ENCODE measurements at places on chromosomes 6 and 20.

DNA sequence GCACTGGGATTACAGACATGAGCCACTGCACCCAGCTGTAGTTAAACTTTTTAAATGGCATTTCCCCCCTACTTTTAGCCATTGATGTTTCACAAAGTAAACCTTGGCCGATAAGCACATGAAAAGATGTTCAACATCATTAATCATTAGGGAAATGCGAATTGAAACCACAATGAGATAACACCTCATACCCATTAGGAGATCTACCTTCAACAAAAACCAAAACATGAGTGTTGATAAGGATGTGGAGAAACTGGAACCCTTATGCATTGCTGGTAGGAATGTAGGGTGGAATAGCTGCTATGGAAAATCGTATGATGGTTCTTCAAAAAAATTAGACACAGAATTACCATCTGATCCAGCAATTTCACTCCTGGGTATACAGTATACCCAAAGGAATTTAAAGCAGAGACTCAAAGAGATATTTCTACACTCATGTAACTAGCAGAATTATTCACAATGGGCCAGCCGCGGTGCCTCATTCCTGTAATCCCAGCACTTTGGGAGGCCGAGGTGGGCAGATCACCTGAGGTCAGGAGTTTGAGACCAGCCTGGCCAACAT, 286.5 kb upstream of the JARID2 start:
- no peak for DNase-seq

DNA sequence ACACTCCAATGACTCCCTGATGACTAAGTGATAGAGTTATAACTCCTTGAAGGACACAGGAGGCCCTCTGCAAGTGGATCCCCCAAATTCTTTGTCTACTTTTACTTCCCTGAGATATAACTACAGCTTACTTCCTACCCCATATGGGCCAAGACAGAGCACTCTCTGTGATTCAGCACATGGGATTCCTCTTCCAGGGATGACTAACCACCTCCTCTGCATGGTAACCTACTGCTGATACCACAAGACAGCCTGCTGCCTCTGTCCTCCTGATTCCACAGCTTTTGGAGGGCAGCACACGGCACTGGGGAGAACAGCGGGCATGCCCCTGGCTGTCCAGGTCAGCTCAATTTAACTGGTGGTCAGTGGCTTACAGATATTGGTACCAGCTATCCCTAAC, 675.7 kb upstream of the AGPAT4 start:
- no peak for DNase-seq

- no peak for DNase-seq
These were observed 55.5 kb downstream of the JARID2 start for GRCh38 chr6:15301179-15302006.

- no peak for DNase-seq
These were observed 147.9 kb downstream of the CDC5L start for GRCh38 chr6:44535446-44535845.

DNA sequence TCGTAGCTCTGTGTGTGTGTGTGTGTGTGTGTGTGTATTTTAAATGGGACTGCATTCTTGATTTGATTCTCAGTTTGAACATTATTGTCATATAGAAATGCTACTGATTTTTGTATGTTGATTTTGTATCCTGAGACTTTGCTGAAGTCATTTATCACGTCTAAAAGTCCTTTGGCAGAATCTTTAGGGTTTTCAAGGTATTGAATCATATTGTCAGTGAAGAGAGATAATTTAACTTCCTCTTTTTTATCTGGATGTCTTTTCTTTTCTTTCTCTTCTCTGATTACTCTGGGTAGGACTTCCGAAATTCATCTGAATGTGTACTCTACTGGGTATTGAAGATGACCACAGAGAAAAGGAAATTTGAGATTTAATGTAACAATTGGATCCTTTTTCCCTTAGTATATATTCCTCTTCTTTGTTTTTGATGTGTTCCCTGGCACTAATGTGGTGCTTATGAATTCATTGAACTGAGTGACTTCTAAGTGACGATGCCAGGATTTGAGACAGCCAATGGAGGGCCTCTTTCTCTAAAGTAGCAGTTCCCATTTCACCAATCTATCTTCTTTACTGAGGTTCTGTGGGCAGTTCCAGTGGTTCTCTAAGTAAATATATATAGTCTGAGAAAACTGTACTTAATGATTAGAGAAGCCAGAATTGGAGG, 47.6 kb downstream of the TNFAIP3 start:
- no peak for DNase-seq

- no peak for DNase-seq
These were observed 11.7 kb downstream of the SMLR1 start for GRCh38 chr6:130838951-130839350.

GRCh38 chr6:51737580-51738360, 349.6 kb downstream of the PKHD1 start:
- DNase-seq = no peak

DNA sequence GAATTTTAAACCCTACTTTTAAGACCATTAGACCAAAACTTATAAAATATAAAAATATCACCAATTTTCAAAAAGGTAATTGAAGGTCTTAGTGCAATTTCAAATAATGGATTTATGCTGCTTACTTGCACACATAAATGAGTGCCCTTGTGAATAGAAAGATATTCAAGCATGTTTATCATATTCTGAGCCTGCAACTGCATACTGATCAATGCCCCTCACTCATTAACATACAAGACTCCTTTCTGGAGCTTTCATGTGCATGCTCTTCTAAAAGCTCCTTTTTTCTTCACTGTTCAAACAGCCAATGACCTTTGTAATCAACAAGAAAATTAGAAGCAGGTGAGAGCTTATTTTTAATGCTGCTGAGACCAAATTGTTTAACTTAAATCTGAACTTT, 1139.3 kb downstream of the HACE1 start:
- no peak for DNase-seq

GRCh38 chr6:13091192-13091591, 237.1 kb downstream of the TBC1D7 start:
- no peak for DNase-seq

DNA sequence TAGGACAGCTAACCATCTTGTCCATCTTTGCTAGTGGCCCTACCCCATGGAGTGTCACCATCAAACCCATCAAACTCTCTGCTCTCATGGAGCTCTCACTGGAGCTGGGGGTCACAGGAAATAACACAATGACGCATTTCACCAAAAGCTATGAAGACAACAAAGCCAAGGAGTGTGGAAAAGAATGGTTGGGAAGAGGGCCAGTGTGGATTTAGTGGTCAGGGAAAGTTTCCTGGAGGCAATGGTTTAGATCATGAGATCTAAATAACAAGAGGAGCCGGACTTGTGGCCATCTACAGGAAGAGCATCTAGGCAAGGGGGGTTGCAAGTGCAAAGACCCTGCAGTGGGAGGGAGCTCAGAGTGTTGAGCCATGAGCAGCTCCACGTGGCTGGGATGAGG, 189.5 kb downstream of the BMP7 start:
- DNase-seq = no peak

GRCh38 chr20:45950330-45950646, 15.8 kb downstream of the PCIF1 start:
- DNase-seq = no peak

DNA sequence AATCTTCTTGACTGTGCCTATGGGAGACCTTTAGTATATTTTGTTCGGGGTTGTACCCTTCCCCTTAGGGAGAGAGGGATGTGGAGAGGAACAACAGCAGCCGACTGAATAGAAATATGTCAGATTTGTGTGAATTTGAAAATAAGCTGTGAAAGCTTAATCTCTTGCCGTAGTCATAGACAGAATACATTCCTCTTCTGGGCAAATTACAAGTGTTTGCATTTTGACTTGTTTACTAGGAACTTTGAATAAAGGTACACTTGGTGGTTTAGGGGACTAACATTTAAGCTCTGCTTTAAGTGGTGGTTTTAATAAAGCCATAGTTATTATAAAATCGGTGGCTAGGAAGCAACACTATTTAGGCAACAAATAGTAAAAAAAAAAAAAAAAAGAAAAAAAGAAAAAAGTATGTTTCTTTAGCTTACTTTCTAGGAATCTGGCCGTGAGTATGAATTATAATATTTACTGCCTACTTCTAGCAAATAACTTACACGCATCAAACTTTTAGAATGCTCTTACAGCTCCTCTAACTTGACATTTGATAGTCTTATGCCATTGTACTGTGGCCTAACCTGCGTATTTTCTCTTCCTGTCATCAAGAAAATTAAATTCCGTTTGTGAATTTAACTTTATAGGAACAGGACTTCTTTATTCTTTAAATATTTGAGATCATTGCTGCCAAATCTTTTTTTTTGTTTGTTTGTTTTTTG, 65.1 kb downstream of the ZBTB2 start:
- no peak for DNase-seq

DNA sequence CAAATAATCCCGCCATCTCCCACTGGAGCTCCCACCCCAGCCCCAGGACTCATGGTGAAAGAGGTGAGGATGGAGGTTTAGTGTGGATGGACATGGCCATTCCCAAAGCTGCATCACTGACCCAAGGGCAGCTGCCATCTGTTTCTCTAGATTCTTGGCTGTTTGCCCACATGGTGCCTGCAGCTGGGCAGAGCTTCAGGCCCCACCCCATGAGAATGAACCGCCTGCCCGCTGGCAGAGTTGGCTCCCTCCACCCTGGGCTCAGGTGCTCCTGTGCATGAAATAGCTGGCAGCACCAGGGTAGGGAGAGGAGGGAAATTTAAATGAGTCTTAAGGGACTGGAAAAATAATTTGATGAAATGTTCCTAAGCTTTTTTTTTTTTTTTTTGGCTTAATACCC, 17.4 kb downstream of the SCML4 start:
- DNase-seq = no peak

DNA sequence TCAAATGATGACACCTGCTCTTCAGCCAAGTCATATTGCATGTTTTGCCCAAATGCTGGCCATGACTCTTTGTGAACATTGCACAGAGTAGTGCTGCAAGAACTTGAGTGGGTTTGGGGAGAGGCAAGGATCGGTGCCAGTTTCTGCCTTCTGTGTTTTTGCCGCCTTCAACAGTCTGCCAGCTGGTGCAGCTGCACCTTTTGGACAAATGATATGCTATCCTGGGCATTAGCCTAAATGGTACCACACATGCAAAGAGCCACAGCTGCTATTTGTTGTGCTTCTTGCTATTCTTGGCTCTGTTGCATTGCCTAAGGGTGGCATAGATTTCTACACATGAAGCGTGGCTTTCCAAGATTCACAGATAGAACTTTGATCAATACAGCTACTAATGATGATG, 189.0 kb upstream of the CCN2 start:
- no peak for DNase-seq

DNA sequence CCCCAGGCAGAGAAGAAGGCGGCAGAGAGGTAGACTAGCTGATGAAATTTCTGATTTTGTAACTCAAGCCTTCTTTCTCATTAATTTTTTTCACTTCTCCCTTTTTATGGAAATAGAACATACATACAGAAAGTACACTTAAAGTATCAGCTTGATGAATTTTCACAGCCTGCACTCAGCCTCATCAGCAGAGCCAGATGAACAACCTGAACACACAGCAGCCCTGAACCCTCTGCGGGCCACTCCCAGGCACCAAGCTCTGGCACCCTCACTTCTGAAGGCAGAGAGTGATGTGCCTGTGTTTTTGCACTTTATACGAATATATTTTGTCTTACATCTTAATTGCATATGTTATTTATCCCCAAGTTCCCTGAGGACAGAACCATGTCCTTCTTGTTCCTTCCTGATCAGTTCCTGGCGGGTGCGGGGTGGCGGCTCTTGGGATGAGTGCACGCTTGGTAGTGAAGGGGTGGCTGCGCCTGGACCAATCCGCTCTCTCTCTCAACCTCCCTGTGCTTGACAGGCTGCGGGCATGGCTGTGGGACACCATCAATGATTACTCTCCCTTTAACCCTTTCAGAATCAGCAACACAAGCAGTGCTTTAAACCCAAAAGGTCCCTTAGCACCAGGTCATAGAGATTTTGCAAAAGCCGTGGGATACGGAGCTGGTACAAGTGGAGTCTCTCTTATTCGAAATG, 34.8 kb upstream of the AFDN start:
- DNase-seq = no peak

GRCh38 chr6:138562691-138563090, 63.4 kb upstream of the NHSL1 start:
- no peak for DNase-seq

DNA sequence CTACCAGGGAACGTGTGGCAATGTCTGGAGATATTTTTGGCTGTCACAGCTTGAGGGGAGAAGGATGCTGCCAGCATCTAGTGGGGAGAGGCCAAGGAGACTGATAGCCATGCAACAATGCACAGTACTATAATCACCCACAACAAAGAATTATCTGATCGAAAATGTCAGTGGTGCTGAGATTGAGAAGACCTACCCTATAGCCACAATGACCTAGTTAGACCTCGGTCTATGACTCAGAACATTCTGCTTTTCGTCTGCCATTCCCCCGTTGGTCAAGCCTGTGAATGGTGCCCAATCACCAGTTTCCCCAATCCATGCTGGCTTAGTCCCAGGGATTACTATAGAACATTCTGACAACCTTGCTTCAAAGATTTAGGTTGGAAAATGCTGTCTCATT, 93.5 kb downstream of the TMEM200A start:
- no peak for DNase-seq

GRCh38 chr6:33547499-33547898, 32.6 kb downstream of the BAK1 start:
- no peak for DNase-seq

GRCh38 chr20:5181492-5181891, 54.7 kb downstream of the CDS2 start:
- DNase-seq = no peak

DNA sequence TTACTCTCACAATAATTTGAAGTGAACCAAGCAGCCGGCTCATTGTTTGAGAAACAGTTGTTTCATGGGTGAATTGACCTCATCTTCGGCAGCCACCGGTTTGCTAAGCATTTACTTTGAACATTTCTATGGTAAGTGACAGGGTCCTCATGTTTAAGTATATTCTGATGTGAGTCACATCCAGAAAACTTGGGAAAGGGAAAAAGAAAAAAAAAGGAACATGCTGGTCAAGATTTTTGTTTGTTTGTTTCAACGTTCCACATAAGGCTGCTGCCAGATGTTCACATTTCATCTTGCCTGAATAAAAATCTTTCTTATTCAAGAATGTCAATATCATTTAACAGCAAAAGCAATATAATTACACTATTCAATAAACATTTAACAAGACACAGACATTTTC, 55.0 kb upstream of the EXOC2 start:
- DNase-seq = no peak

DNA sequence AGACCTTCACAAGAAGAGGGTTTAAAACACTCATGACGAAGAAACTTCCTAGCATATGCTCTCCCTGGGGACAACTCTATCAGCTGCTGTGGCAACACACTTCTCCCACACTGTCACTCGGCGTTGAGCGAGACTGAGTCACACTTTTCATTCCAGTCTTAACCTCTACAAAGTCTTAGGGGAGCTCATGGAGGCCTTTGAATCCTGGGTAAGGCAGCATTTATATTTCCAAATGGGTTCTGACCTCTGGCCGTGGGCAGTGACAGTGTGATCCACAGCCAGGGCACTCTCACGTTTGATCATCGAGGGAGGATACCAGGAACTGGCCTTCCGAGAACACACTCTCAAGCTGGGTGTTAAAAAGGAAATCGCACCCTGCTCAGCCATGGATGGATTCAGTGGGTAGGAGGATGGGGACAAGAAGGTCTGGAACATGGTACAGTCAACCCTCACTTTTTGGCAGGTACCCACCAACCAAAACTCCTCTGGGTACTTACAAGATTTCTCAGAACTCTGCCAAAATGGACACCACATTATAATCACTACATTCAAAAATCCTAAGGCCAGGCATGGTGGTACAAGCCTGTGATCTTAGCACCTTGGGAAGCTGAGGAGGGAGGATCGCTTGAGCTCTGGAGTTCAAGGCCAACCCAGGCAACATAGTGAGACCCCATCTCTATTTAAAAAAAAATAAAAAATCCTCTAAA, 19.6 kb downstream of the RRBP1 start:
- DNase-seq = no peak
